Stimulated activated CD4-positive, alpha-beta T cell treated with anti-CD3 and anti-CD28 coated beads, TNF-alpha, amount 100 ng/mL, for 1 hour (primary cell): ENCODE measurements at places on chromosomes 7 and 10.

DNA sequence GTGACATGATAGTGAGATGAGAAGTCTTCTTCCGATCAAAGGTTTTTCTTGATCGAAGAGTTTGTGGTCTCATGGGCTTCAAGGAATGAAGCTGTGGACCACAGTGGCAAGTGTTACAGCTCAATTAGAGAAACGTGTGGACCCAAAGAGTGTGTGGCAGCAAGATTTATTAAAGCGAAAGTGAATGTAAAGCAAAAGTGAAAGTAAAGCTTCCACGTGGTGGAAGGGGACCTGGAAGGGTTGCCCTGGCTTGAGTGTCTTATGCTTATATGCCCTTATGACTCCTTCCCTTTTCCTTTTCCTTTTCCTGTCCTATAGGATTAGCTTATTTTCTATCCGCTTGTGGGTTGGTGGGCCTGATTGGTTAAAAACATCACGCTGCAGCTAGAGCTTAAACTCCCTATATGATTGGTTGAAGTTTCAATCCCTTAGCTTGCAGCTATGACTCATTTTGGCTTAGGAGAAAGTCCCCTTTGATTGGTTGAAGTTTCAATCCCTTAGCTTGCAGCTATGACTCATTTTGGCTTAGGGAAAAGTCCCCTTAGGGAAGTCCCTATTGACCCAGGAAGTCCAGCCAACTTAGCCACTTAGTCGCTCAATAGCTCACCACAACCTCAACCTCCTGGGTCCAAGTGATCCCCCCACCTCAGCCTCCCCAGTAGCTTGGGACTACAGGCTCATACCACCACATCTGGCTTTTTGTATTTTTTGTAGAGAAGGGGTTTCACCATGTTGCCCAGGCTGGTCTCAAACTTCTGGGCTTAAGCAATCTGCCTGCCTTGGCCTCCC lies 34.7 kb downstream of the MRPS24 start:
- peak; percentile 9 for DNase-seq

GRCh38 chr10:77498210-77498609 lies 139.4 kb downstream of the KCNMA1 start:
- no peak for DNase-seq

GRCh38 chr10:51291961-51292360 lies 217.7 kb downstream of the PRKG1 start:
- no peak for DNase-seq

- no peak for DNase-seq
Measured at GRCh38 chr10:125062914-125063230, 97.5 kb downstream of the CTBP2 start.

GRCh38 chr7:36103837-36104561 lies 49.1 kb upstream of the EEPD1 start:
- no peak for DNase-seq

DNA sequence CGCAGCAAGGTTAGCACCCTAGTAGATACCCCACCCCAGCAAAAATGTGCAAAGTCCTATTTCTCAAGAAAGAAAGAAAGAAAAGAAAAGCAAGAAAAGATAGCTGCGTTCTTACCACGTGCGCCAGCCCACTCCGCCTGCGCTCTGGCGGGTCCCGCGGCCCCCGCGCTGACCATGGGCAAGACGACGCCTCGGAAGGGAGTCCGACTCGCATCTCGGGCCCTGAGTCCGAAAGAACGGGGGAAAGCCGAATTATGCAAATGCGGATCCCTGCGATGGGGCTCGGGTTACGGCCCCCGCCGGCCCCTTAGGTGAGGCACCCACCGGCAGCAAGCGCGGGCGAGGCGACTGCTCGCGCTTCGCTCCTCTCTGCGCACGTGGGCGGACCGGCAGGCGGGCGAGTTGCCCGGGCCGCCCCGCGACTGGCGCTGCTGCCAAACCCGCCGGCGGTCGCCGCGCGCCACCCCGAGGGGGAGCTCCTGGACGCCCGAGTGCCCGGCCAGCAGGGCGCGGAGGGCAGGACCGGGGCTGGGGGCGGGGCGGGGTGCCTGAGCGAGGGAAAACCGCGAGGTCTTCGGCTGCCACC lies 2.4 kb upstream of the EGR2 start:
- peak; percentile 20 for DNase-seq

DNA sequence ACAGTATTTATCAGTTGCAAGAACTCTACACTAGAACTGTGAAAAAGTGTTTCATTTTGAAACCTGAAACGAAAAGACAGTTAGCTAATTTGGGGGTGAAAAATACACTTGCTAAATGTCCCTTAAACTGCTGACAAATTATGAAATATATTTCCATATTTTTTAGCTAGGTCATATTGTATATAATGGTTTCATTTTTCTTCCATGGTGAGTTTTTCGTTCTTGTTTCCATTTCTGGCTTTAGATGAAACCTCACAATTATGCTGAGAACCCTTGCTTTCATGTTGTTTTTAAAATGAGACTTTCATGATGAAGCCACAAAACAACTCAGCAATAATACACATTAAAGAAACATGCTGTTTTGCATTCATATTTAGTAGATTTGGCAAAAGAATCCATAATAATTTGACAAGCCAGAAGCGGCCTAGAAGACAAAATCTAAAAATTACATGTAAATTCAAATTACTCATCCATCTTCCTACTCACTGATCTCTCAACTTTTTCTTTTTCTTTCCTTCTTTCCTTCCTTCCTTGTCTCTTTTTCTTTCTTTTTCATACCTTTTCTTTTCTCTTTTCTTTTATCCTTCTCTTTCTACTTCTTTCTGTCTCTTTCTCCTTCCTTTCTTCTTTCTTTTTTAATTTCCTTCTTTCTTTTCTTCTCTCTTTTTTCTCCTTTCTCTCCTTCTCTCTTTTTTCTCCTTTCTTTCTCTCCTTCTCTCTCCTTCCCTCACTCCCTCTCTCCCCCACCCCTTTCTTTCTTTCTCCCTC lies 46.5 kb upstream of the ITGB8 start:
- DNase-seq = no peak

DNA sequence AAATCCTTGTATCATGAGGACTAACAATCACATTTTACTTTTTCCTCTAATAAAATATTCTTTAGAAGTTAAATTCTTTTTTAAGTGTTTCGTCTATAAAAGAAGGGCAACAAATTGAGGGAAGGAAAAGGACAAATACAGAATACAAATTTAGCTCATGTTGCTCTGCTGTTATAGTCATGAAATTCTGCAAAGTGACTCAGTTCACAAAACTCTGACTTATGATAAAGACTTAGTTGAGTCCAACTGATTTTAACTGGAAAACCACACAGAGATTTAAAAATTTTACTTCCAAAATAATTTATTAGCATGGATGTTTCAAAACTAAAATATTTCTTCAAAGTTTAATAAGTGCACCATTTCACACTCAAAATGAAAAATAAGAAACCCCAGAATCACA lies 75.0 kb upstream of the GPR22 start:
- DNase-seq = no peak

DNA sequence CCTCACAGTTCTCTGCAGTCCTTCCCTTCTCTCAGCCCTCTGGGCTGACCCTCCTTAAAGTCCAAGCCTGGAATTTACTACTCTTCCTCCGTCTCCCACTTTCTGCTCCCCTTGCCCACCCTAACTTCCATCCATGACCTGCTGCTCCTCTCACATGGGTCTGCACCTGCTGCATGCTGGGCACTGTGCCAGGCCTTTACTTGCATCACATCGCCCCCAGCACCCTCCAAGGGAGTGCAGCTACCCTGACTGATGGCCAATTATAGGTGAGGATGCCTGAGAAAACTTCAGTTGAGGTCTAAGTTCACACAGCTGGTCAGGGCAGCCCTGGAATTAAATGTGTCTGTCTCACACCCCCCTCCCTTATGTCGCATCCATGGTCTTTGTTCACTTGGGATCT lies 53.6 kb upstream of the ZPBP start:
- no peak for DNase-seq

DNA sequence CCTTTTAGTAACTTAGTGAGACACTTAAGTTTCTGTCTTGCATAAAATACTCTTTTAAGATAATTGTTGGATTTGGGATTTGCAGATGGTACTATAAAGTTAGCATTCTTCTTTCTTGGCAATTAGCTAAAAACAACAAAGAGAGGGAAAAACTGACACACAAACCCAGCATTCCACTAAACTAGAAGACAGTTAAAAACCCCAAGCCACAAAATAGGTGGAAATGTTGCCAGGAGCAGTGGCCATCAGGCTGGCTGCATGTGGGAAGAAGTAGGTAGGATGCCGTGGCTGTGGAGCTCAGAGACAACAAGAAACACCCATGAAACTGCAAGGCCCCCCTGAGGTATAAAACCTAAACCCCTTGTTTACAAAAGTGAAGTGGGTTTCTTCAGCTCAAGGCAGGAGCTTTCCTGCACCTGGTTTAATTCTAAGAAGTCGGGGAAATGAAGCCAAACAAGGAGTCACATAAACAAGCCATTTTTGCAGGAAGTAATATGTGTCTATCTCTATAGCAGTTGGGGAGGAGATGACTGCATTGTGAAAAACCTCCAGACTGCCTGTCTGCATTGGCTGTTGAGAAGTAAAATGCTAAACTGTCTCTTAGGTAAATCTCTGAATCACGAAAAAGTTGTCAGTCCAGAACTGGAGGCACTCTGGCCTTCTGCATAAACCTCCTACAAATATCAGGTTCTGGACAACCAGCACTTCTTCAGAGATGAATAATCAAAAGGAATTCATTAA lies 9.5 kb downstream of the RAB18 start:
- no peak for DNase-seq

DNA sequence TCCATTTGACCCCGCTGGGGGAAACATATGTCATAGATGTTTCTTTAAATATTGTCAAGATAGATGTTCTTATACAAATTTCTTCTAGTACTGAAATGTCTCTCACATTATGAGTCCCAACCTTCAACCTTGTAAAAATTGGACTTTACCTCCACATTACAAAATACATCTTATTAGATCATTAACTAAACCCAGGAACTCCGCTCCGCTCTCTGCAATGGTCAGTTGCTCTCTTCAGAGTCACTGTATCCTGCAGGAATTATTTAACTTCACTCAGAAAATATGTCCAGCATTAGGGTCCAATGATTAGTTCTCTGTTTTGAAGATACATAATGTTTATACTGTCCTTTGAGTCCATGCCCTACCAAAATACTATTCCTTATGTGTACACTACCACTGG lies 8.5 kb upstream of the AKR1D1 start:
- DNase-seq = no peak

DNA sequence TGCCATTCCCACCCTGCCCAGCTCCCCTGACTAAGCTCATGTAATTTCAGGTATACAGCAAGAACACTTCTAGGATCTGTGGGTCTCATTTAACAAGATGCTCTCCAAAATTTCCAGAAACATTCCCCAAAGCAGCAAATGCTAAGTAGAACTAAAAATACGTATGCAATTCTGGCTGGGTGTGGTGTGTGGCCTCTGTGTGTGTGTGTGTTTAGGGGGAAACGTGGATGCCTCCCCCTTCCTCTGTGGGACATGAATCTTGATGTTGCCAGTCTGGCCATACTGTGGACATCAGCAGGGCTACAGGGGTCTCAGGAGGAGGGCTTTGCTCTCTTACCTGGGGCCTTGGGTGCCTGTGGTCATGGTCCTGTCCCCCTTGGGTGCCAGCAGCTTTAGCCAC lies 18.4 kb downstream of the EMX2 start:
- no peak for DNase-seq

- DNase-seq = no peak
Measured at GRCh38 chr10:30098629-30099028, 39.2 kb upstream of the JCAD start.

DNA sequence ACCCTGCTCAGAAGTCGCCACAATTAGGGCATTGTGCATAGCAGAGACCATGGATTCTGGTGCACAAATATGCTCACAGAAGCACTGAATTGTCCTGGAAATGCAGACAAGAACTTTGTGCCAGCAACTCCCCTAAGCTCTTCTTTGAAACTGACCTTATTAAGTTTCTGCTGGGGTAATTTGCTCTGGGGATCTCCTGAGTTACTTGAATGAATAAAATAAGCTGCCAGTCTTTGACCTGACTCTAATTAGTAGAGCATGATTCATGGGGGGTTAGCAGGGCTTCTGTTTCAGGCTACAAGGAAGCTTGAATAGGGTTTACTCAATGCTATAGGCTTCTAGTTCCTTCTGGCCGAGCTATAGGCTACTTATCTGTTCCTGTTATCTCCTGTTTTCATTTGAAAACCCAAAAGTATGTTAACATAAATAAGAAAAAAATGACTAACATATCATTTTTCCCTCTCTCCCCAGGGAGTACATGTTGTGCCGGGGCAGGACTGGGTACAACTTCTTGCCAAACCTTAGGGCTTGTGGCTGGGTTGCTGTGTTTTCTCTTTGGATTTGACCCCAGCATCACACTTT lies 169.0 kb upstream of the TMEM229A start:
- no peak for DNase-seq

- DNase-seq = no peak
Measured at GRCh38 chr10:114285961-114286441, 46.9 kb downstream of the VWA2 start.

GRCh38 chr10:79427965-79428364 lies 17.5 kb downstream of the ZCCHC24 start:
- no peak for DNase-seq

- no peak for DNase-seq
Measured at GRCh38 chr10:95031656-95032055, 37.6 kb downstream of the CYP2C8 start.

- no peak for DNase-seq
Measured at GRCh38 chr10:13815756-13816155, 229.0 kb downstream of the PRPF18 start.

- DNase-seq = no peak
Measured at GRCh38 chr10:131176907-131177306, 134.6 kb downstream of the TCERG1L start.

GRCh38 chr7:107742678-107743566 lies 1.0 kb upstream of the CBLL1 start:
- no peak for DNase-seq

- no peak for DNase-seq
Measured at GRCh38 chr10:21260066-21260465, 265.4 kb downstream of the SKIDA1 start.

GRCh38 chr7:77409005-77409738 lies 7.0 kb downstream of the GSAP start:
- DNase-seq = no peak

DNA sequence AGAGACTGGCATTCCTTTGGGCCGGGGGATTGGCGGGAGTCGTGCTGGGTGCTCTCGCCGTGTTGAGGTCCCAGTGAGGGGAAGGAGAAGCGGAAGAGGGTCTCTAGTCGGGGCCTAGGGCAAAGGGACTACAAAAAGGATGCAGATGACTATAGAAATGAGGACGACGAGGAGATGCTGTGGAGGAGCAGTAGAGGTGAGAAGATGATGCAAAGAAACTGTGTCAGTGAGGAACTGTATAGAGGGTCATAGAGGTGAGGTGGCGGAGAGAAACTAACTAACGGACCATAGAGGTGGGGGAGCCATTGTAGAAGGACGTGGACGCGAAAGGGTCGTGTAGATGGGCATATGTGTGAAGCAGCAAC lies 324 bp downstream of the TWNK start:
- no peak for DNase-seq

DNA sequence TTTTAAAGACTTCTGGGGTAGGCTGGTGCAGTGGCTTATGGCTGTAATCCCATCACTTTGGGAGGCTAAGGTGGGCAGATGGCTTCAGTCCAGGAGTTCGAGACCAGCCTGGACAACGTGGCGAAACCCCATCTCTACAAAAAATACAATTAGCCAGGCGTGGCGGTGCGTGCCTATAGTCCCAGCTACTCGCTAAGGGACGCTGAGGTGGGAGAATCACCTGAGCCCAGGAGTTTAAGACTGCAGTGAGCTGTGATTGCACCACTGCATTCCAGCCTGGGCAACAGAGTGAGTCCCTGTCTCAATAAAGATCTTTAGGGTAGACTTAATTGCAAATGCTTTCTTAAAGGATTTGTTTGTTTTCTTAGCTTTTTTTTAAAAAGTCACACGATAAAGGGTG lies 29.3 kb downstream of the PTPN12 start:
- no peak for DNase-seq

GRCh38 chr10:104563548-104563947 lies 77.5 kb upstream of the SORCS3 start:
- DNase-seq = no peak

- DNase-seq = no peak
Measured at GRCh38 chr7:74633451-74633921, 24.0 kb upstream of the GTF2I start.
